Tibial artery (tissue), 4 donors: ENCODE measurements at places on chromosomes 1 and 21.

GRCh38 chr1:7684132-7684531 lies 87.0 kb upstream of the VAMP3 start:
- no peak for DNase-seq

GRCh38 chr1:245717611-245718010 lies 562.8 kb downstream of the KIF26B start:
- DNase-seq: no peak

DNA sequence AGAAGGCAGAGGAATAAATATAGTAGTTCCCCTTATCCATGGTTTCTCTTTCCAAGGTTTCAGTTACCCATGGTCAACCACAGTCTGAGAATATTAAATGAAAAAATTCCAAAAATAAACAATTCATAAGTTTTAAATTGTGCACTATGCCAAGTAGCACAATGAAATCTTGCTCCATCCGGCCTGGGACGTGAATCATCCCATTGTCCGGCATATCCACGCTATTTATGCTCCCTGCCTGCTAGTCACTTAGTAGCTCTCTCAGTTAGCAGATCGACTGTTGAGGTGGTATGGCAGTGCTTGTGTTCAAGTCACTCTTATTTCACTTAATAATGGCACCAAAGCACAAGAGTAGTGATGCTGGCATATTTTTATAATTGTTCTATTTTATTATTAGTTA lies 58.6 kb upstream of the ARHGAP29 start:
- no peak for DNase-seq

GRCh38 chr1:7549277-7550161 lies 221.6 kb upstream of the VAMP3 start:
- no peak for DNase-seq

GRCh38 chr1:78177708-78178270 lies 132.0 kb downstream of the GIPC2 start:
- DNase-seq: no peak

DNA sequence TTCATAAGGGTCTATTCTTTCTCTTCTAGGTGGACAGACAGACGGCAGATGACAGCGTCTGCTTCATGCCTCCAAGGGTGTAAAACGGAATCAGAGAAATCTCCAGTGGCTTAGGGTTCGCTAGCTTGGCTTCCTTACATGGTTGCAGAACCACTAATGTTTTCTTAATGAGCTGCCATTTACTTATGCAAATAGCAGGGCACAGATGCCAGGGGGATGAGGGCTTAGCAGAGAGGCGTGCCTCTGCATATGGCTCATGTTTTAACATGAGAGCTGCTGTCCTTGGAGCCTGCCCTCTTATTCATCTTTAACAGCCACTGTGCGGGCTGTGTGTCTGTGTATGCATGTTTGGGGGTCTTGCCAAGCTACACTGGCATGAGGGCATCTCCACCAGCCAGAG lies 119.6 kb downstream of the IER5 start:
- no peak for DNase-seq

GRCh38 chr1:203379825-203380224 lies 28.9 kb upstream of the FMOD start:
- no peak for DNase-seq

DNA sequence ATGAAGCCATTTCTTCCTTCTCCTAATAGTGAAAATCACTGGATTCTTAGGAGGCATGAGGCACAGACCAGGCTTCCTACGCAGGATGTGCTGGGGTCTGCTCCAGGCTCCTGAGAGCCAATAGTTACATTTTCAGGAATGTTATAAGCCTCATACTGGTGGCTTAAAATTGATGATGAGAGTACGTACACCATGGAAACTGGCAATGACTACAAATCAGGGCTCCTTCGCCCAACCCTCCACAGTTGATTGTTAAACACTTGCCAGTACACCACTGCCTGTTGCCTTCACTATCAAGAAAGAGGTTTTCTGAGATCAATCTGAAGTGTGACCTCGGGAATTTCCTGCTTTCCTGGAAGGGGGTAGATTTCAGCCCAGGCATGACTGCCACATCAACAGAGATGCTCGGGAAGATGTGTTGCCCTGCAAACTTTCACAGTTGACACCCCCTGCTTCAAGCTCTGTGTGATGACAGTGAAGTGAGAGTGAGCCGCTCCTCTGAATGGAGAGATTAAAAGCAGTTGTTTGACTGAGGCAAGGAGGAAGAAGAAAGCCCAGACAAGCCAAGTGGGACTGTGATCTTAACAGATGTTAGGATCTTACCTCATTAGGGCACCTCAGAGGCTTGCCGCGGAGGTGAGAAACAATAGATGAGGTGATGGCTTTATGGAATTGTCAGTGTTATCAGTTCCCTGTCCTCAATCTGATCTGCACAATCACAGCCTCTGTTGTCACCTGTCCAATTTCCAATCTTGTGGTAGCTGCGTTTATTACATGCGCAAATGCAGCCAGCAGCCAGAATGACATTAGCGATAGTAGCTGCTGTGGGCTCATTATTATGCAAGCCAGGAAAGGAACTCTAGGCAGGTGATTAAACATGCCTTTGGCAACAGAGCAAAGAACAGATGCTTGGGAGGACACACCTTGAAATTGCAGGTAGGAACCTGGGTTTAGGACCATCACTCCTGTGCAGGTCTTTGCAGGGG lies 277.3 kb downstream of the KAZN start:
- no peak for DNase-seq

- no peak for DNase-seq
Measured at GRCh38 chr21:33584455-33584854, 4.0 kb downstream of the DONSON start.

DNA sequence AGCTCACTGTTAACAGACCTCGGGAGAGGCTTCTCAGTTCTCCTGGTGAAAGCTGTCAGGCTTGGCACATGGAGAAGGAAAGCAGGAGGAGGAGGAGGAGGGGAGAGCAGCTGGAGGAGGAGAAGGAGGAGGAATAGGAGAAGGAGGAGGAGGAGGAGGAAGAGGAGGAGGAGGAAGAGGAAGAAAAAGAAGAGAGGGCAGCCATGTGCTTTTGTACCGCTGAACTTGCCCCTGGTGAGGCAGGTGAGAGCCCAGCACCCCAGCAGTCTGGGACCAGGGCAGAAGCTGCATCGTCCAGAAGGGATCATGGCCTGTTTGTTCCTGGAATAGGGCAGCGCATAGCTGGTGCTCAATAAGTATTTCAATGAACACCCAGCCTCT lies 21.3 kb upstream of the GRHL3 start:
- DNase-seq: no peak

GRCh38 chr1:240652549-240652948 lies 40.6 kb upstream of the GREM2 start:
- no peak for DNase-seq
